ENCODE measurements at places on chromosomes 13 and 19.

DNA sequence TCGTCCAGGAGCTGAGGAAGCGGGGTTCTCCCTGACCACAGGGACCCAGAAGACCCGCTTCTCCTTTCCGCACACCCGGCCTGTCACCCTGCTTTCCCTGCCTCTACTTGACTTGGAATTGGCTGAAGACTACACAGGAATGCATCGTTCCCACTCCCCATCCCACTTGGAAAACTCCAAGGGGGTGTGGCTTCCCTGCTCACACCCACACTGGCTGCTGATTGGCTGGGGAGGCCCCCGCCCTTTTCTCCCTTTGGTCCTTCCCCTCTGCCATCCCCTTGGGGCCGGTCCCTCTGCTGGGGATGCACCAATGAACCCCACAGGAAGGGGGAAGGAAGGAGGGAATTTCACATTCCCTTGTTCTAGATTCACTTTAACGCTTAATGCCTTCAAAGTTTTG is 18.9 kb downstream of the VASP start:
- DNase-seq, result no peak

GRCh38 chr19:47895165-47895782 is 9.2 kb upstream of the SULT2A1 start:
- DNase-seq, result no peak

- DNase-seq, result no peak
Measured at GRCh38 chr13:20824762-20825476, 51.2 kb upstream of the EEF1AKMT1 start.

- no peak for DNase-seq
Measured at GRCh38 chr13:26061947-26062346, 10.1 kb upstream of the SHISA2 start.

DNA sequence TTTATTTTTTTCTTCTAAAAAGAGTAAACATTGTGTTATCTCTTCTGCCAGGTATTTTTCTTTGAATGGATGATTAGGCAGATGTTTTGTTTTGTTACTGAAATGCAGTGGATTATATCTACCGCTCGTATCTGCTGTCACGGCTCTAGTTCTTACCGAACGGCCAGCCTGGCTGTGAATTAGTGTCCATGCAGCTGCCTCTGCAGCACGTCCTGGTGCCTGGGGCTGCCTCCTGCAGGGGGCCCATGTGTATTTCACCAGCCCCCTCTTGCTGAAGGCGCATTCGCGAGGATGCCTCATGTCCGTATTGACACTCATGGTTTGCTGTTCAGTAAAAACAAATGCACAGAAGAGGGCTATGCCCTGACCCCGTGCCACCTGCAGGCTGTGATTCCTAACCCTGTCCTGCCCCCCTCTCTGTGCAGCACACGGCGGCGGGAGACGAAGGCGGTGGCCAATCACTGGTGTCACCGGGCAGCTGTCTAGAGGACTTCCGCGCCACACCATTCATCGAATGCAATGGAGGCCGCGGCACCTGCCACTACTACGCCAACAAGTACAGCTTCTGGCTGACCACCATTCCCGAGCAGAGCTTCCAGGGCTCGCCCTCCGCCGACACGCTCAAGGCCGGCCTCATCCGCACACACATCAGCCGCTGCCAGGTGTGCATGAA is 49.9 kb downstream of the RAB20 start:
- DNase-seq, result no peak

GRCh38 chr13:90622541-90622940 is 724.9 kb upstream of the MIR17HG start:
- DNase-seq, result no peak

DNA sequence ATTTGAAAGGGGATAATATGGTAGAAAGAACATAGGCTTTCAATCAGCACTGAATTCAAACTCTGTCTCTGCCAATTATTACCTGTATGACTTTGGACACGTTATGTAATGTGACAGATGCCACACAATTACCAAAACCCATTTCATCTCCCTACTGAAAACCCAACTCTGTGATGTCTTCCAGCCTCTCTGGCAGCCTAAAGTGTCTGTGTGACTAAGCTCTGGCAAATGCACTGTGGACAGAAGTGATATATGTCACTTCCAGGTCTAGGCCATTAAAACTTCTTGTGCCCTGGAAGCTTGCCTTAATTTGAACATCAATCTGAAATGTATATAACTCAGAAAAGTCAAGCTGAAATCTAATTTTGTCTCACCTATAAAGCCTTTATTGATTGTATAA is 552.0 kb downstream of the RFC3 start:
- DNase-seq, result no peak

DNA sequence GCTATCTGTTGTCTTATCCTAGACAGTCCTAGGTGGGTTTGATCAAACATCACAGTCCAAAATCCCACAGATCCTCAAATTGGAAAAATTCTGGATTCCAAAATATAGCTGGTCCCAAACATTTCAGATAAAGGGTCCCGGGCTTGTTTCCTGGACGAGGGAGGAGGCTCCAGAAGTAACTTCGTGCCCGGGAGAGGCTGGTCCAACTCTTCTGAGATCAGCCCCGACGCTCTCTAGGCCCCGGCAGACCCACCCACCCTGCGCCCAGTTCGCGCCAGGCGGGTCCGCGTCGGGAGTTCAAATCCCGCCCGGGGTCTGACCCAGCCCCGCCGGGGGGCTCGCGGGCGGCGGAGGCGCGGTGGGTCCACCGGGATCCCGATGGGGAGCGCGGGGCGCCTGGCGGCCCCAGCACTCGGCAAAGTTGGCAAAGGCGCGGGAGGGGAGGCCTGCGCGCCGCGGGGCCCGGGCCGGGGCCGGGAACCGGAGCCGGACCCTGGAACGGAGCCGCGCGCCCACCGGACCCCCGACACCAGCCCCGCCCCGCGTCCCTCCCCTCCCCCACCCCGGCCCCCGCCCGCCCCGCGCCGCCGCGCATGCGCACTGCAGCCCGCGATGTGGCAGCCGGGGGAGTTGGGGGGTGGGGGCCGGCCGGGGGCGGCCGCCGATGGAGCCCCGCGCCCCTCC is 513 bp downstream of the MIER2 start:
- peak; percentile 10 for DNase-seq

DNA sequence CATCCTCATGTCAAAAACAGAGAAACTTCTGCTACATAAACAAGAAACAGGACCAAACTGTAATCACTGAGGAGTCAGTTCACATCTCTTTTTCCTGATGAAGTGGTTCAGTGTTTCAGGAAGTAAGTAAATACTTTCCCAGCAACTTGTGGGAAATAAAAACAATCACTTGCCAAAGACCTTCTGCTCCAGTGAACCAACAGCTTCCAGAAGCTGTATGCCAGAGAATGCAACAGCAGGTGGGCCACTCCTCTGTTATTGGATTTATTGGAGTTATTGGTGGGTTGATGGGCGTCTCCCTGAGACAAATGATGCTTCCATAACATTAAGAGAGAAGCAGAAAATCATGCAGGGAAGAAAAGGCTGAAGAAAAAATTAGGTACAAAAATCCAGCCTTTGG is 9.9 kb downstream of the SLC6A16 start:
- no peak for DNase-seq

DNA sequence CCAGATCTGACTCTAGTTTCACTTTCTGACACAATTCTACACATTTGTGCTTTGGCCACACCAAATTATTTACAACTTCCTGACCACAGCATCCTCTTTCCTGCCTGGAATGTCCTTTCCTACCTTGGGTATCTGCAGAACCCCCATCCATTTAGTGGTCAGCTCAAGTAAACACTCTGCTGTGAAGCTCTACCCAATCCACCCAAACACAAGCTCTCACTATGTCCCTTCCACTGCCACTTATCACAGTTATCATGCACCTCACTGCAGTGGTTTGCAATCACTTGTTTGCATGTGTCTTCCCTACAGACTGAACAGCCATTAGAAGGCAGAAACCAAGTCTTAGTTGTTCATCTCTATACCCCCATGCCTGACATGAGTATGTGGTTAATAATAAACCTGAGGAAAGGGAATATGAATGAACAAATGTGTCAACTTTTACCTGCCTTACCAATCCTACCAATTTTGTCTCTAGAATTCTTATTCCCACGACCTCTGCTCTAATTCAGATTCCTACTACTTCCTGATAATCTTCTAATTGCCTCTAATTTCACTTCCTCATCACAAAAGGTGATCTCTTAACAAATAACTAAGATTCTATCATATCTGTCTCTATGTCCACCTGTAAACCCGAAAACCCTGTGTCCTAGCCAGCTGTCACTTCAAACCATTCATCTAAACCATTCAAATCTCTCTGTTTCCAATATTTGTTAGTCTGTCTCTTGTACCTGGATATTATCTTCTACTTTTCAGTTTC is 25.1 kb downstream of the LNX2 start:
- DNase-seq, result no peak

GRCh38 chr13:66369666-66370065 is 860.5 kb downstream of the PCDH9 start:
- DNase-seq, result no peak

- DNase-seq, result no peak
Measured at GRCh38 chr19:4375164-4376027, 25.0 kb downstream of the SH3GL1 start.

- no peak for DNase-seq
Measured at GRCh38 chr13:42707586-42707985, 73.8 kb upstream of the FAM216B start.

DNA sequence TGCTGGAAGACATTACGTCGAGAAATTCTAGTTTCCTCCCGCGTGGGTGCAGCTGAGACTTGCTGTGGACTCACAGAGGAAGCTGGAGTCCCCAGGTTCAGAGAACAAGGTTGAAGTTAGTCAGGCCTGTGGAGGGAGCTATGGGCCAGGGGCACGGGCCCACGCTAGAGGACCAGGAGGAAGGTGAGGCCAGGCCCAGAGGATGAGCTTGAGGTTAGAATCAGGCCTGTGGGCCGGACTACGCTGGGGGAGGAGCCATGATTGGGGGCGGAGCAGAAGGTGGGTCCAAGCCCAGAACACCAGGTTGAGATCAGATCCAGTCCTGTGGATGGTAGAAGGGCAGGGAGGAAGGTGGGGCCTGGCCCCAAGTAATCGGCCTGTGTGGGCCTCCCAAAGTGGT is 32.6 kb downstream of the ZNF846 start:
- DNase-seq, result no peak

GRCh38 chr19:5113633-5114586 is 145.0 kb downstream of the KDM4B start:
- no peak for DNase-seq

DNA sequence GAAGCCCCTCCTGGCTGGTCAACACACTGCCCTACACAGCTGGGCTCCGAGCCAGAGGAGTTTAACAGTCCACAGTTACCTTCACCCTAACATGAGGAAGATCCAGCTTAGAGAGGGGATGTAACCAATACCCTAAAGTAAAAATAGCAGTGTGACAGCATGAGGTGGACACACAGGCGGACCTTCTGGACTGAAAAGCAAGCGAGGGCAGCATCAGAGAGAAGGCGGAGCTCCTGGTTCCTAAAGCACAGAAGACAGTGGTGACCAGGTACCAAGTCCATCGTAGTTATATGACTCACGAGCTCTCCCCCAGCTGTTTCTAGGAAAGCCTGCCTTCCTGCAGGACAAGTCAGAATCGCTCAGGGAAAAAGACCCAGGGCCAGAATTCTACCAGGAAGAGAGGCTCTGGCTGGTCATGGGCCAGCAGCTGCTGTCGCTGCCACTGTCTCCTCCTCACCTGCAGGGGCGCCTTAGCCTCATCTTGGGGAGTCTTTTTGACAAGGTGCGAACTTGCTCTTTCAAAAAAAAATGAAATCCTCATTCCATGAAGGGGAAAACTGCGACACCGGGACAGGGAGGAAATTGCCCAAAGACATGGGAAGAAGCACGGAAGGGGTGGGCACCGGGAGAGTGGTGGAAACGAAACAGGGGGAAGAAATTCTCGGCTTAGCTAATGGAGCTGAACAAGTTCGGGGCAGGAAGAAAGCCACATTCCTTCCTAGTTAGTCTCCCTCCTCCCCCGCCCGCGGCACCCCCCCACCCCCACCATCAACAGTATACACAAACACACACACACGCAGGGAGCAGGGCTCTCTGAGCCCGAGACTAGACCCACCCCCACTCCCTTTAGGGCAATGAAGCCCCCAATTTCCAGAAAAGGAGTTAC is 1.7 kb downstream of the ELL start:
- DNase-seq, result peak; percentile 52

DNA sequence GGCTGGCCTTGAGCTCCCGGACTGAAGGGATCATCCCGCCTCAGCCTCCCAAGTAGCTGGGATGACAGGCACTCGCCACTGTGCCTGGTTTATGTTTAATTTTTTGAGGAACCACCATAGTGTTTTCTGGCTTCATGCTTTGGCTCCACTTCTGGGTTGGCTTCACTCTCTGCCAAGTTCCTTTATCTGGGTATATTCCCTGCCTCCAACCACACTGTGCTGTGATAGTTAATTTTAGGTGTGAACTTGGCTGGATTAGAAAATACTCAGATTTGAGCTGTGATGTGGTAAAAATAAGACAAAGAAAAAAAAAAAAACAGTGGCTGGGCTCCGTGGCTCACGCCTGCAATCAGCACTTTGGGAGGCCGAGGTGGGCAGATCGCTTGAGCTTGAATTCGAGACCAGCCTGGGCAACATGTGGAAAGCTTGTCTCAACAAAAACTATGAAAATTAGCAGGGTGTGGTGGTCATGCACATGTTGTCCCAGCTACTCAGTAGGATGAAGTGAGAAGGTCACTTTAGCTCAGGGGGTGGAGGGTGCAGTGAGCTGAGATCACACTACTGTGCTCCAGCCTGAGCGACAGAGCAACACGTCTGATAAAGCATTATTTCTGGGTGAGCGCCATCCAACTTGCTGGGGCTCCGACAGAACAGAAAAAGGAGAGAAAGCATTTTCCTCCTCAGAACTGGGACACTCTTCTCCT is 7.5 kb upstream of the ILF3 start:
- DNase-seq, result no peak

GRCh38 chr13:107118506-107118905 is 550.6 kb upstream of the ARGLU1 start:
- DNase-seq, result no peak

GRCh38 chr19:51121257-51121656 is 3.4 kb upstream of the SIGLEC9 start:
- no peak for DNase-seq

GRCh38 chr13:83414393-83414792 is 467.9 kb downstream of the SLITRK1 start:
- DNase-seq, result no peak

DNA sequence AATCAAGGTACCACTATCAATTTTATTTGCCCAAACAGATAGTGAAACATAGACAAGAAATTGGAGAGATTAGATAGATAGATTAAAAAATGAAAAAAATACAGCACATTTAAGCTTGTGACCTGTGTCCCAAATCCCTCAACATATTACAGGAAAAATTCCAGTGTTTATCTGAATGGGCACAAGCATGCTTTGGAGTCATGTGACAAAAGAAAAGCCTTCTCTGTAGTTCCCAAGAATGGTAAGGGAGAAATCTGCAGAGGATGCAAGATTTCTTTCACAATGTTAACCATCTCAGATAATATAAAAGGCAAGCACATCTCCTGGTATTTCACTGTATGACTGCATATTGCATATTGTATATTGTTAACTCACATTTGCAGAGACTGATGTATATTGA is 168.0 kb downstream of the PCDH9 start:
- no peak for DNase-seq

DNA sequence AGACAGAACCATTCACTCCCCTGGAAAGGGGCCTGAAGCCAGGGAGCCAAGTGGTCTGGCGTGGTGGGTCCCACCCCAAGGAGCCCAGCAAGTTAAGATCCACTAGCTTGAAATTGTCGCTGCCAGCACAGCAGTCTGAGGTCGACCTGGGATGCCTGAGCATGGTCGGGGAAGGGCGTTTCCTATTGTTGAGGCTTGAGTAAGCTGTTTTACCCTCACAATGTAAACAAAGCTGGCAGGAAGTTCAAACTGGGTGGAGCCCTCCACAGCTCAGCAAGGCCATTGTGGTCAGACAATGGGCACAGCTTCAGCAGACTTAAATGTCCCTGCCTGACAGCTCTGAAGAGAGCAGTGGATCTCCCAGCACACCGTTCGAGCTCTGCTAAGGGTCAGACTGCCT is 195.6 kb upstream of the DACH1 start:
- no peak for DNase-seq

- DNase-seq, result no peak
Measured at GRCh38 chr13:39232401-39232980, 194.2 kb downstream of the NHLRC3 start.

Data from right lung (tissue), 10 donors.